PC-3 (cell line): ENCODE measurements at places on chromosomes 5 and 9.

GRCh38 chr5:82639393-82640144 is 361.4 kb upstream of the RPS23 start:
- peak; percentile 7 for DNase-seq

- DNase-seq, result no peak
Measured at GRCh38 chr5:146680846-146681584, 165.0 kb upstream of the GPR151 start.

DNA sequence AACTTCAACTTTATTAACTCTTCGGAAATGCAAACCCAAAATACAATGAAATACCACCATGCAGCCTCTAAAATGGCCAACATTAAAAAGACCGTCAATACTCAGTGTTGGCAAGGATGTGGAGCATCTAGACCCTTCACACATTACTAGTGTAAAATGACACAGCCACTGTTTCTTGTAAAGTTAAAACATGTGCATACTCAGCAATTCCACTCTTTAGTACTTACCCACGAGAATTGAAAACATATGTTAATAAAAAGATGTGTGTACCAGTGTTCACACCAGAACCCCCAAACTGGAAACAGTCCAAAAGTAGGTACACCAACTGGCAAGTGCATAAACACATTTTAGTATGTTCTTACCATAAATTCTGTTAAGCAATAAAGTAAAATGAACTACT is 294.7 kb downstream of the PLK2 start:
- DNase-seq, result no peak

GRCh38 chr5:43993634-43994351 is 390.8 kb downstream of the NNT start:
- DNase-seq, result no peak

GRCh38 chr5:178525906-178526732 is 64.1 kb downstream of the COL23A1 start:
- DNase-seq, result peak; percentile 35

DNA sequence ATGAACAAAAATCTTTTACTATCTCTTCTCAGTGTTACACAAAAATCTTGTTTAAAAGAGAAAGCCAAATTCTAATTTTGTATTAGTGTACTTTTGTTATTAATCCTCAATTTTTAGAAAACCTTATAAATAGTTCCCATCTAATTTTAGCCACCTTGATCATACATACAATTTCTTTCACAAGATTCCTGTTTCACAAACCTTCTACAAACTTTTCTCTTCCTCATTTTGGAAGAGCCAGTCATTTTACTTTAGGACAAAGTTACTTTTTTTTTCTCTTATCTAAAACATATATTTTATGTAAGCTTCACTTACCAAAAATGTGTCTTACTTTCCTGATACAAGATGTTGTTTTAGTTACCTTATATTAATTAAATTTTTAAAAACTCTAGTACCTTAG is 161.3 kb downstream of the YIPF5 start:
- DNase-seq, result no peak

- DNase-seq, result peak; percentile 90
Measured at GRCh38 chr5:40904205-40904993, 4.9 kb upstream of the C7 start.

DNA sequence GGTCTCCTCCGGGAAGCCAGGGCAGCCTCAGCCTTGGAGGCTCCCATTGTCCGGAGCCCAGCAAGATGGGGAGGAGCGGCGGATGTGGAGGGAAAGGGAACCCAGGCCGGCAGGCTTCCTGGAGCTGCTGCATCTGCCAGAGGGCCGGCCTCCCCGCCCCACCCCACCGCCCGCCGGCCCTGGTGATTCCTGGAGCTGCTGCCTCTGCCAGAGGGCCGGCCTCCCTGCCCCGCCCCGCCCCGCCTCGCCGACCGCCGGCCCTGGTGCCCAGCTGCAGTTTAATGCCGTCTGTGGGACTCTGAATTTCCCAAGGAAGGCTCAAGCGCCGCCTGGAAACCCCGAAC is 31.6 kb downstream of the EXD3 start:
- no peak for DNase-seq

- DNase-seq, result peak; percentile 80
Measured at GRCh38 chr9:90914868-90915483, 113.4 kb downstream of the SYK start.

GRCh38 chr5:109929911-109930310 is 240.2 kb downstream of the MAN2A1 start:
- no peak for DNase-seq

DNA sequence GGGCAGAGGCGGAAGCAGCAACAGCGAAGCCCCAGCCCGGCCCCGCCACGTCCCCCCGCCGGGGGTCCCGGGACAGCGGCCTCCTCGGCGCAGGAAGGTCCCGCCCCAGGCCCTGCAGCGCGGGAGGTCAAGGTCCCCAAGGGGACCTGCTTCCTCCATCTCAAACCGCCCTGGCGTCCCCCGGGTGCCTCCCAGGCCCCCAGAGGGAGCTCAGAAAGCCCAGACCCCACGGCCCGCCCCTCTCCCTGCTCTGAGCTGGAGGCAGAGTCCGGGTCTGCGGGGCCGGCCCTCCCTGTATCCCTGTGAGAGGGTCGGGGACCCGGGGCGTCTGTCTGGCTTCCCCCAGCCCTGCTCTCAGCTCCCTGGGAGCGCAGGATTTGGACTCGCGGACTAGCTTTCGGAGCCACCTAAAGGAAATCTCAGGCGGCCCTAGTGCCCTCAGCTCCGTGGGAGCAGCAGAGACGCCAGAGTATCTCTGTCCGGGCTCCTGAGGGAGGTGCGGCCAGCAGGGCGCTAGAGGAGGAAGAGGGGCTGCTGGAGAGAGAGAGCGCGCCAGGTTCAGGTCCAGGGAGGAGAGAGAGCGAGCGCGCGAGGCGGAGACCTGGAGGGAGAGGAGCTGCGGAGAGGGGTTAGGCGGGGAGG is 30.7 kb downstream of the EXOC3 start:
- peak; percentile 40 for DNase-seq
